ENCODE measurements at places on chromosomes 3 and 15.
A peak's percentile ranks its signal among the peaks of the same experiment; 100 is the strongest.

- no peak for DNase-seq
These were observed 68.2 kb downstream of the HMCES start for GRCh38 chr3:129346695-129347457.

- no peak for DNase-seq
These were observed 154.6 kb upstream of the MBNL1 start for GRCh38 chr3:152113992-152114651.

- DNase-seq = no peak
These were observed 10.6 kb upstream of the CCDC80 start for GRCh38 chr3:112651516-112651915.

- DNase-seq = no peak
These were observed 46.2 kb upstream of the PRTG start for GRCh38 chr15:55789066-55789660.

- no peak for DNase-seq
These were observed 55.5 kb upstream of the CMTM7 start for GRCh38 chr3:32336113-32336498.

DNA sequence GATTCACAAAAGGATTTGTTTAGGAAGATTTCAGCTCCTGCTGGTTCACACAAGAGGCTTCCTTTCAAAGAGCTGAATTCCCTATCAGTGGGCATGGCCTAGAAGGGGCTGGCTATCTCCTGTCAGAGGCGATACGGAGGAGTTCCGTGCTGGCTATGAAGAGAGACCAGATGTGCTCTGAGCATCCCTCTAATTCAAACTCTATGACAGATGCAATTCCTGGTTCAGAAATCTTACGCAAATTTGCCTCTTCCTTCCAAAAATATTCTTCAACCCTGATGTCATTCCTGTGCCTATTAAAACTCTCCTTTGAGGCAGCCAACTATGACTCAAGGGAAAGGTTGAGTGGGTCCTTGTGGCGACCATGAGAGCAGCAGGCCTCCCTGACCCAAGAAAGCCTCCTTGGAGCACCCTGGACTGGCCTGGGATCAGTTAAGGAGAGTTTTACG lies 139.3 kb upstream of the HES1 start:
- DNase-seq = no peak

DNA sequence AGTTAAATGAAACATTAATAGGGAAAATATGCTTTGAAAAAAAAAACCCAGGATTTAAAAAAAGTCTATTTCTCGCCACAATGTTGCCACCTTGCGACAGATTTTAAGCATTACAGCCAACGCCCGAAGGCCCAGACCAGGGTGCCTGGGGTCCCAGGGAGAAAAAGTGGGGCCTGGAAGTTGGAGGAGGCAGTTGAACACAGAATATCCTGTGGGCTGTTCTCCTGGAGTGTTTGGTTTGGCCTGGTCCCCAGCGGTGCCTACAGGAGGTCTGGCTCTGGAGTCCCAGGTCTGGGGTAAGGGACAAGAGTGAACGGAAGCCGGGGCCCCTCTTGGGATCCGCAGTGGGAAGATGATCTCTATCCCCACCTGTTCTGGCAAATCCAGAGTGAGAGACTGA lies 3.4 kb downstream of the RNU6-1 start:
- no peak for DNase-seq

- DNase-seq = no peak
These were observed 14.5 kb downstream of the RBP1 start for GRCh38 chr3:139524841-139525636.

DNA sequence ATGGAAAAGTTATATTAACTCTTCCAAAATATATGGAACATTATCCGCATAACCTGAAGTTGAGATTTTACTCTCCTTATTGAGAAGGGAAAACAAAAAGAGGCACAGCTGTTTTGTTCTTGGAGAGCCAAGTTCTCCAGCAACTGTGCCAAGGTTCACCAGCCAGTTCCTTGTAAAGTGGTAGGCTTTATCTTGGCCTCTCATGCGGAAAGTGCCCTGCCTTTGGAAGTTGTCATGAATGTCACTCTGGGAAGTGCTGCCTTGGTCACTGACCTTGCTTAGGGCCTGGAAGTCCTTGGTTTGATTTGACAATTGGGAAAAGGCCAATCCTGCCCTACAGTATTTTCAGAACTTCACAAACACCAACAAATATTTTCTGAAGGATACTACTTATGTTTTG lies 44.2 kb upstream of the THRB start:
- no peak for DNase-seq

DNA sequence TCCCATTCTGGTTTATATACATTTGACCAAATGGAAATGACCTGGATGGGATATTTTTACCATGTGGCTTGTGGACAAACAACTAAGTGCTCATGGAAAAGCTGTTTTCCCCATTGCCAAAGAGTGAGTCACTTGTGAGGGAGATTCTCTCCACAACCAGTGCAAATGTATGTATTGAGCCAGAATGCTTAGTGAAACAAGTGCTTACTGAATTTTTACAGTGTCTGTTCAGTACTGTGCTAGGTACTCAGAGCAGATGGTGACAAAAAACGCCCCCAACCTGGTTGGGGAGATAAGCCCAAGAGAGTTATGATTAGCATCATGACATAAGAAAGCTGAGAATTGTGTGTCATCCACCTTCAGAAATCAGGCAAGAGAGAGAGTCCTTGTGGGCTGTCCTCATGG lies 2.3 kb downstream of the CHP1 start:
- DNase-seq = no peak

DNA sequence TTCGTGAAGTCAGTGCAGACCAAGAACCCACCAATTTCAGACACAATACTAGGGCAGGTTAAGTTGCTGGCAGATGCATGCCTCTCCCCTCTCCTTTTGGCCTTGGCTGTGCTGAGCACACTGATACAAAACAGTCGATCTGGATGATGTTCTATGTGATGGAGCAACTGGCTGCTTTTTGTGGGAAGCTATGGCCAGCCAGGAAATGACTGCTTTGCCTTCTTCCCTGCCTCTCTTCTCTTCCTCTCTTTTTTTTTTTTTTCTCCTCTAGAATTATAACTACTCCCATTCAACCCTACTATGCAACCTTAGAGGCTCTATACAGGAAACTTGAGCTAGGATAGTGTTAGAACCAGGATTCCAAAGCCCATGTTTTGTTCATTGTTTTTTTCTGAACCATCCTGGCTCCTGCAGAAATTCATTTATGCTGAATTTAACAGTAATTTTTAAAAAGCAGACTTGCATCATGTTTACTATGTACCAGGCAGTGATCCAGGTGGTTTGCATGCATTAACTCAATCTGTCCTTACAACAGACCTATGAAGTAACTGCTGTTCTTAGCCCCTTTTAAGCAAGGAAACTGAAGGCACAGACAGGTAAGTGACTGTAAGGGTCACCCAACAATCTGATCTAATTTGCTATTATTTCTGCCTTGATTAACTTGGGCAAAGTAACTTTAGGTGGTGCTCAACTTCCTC lies 62.9 kb downstream of the PLD1 start:
- no peak for DNase-seq

GRCh38 chr3:141476033-141476432 lies 10.8 kb upstream of the RASA2 start:
- no peak for DNase-seq

DNA sequence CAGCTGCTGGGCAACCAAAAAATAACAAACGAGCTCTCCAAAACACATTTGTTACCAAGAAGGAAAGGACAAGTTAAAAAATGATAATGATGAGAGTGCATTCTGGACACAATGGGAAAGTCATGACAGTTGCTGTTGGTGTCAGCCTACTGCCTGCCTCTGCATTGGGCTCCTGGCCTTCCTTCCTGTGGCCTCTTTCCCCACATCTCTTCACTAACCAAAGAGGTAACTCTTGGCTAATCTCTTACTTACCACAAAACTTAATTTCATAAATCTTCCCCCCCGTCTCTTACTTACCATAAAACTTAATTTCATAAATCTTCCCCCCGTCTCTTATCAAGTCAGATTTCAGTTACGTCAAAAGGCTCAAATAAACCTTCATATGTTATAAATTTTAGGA lies 58.6 kb downstream of the AGTR1 start:
- no peak for DNase-seq

DNA sequence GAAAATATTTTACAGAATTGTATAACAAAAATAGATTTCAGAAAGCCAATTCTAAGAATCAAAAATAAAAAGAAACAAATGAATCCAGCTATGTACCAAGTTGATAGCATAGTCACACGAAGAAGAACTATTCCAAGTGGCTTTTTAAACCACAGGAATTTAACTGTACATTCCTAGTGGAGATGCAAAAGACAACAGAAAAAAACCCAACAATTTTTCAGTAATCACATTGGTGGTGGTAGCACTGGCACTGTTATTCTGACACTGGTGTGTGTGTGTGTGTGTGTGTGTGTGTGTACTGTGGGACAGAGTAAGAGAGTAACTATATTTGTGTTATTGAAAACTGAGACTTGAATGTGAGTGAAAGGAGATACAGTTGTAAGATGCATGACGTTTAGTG lies 9.1 kb downstream of the BFSP2 start:
- no peak for DNase-seq

DNA sequence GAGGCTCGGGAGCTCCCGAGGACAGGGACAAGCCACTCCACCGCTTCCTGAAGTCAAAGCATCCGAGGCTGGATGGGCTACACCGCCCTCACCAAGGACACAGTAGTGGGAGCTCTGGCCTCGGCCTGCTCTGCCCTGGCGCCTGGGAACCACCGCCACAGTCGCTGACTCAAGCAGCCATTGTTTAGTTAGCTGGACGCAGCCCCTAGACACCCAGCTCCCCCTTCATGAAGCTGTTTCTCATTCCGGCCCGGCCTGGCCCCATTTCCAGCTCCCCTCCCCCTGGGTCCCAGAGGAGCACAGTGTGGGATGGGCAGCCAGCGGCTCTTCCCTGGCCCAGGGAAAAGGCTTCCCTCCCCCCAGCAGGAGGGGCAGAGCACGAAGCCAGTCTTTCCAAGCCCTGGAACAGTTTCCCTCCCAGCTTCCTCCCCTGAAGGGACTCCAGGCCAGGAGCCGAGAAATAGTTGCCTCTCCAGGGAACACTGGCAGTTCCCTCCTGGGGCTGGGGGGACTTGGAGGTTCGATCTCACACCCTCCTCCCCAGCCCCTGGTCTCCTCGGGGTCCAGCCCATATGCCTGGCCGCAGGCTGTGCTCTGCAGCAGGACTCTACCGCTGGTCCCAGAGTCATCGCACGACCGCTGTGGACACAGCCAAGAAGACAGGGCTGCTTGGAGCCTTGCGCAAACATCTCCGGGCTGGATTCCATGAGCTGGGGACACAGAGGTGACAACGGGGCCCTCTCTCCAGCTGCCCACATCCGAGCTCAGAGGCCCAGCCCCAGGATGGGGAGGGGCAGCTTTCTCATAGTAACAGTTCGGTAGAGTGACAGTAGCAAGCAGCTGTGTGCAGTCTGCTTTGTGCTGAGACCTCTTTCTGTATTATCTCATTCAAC lies 10.0 kb downstream of the PLXND1 start:
- DNase-seq = peak; percentile 90

GRCh38 chr15:57403017-57403416 lies 26.7 kb downstream of the CGNL1 start:
- DNase-seq = no peak

DNA sequence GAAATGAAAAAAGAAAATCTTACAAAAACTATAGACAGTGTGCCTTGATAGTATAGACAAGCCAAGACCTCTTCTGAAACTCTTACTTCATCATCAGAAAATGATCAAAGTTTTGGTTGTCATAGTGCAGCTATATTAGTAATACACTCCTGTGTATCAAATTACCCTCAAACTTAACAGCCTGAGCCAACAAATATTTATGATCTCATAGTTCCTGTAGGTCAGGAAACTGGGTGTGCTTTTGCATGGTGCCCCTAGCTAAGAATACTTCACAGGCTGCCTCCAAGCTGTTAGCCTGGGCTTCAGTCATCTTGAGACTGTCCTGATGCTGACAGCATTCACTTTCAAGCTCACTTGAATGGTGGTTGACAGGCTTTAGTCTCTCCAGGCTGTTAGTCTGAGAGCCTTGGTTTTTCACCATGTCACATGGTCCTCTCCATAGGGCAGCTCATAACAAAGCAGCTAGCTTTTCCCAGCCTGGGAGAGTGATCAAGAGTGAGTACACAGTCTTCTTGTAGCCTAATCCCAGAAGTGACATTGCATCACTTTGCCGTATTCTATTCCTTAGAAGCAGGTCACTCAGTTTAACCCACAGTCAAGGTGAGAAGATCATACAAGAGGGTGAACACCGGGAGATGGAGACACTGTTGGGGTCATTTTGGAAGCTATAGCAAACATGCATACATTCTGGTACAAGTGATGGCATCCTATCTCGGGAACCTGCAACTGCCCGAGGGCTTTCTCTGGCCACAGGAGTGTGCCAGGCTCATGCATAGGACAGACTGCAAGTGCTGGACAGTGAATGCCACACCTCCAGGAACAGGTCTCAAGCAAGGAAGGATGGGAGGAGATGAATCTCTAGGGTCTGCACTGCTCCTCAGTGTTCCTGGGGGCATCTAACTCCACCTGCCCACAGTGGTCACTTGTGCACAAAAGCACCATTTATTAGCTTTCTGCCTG lies 173.4 kb upstream of the CADPS start:
- DNase-seq = no peak

DNA sequence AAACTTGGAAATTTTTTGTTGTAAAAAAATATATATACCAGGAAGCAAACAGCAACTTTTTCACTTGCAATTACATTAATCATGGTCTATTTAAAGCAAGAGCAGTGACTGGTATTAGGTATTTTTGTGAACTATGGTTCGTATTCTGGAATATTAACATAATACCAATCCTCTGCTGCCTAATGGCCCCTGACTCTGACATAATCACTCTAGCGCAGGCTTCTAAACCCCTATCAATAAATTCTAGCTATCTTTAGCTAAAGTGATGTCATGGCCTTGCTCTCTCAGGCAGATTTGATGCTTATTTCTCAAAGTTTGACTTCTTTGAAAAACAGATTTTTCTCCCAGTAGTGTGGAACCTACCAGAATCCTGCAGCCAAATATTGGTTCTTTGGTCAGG lies 808.3 kb downstream of the VGLL3 start:
- DNase-seq = no peak
